HS-27A (cell line): ENCODE measurements at places on chromosomes 7 and 10.
A peak's percentile ranks its signal among the peaks of the same experiment; 100 is the strongest.

DNA sequence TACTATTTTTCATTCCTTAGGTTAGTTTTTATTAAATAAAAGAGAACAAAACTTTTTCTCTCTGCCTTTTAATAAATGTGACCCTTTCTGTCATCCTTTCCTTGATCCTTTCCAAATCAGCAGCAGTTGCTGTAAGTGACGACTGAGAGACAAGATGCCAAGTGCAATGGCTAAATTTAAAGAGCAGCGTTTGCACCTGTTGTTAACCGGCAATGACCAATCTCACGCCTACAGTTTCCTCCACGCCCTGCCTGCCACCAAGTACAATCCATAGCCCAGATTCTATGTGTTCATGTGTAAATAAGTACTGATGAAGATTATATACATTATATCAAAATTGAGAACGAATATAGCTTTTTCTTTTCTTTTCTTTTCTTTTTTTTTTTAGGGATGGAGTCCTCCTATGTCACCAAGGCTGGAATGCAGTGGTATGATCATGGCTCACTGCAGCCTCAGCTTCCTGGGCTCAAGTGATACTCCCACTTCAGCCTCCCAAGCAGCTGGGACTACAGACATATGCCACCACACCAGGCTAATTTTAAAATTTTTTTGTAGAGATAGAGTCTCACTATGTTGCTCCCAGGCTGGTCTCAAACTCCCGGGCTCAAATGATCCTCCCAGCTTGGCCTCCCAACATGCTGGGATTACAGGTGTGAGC, 6.5 kb upstream of the MCU start:
- DNase-seq = no peak

GRCh38 chr10:98208925-98209324, 59.1 kb downstream of the LOXL4 start:
- DNase-seq = no peak

DNA sequence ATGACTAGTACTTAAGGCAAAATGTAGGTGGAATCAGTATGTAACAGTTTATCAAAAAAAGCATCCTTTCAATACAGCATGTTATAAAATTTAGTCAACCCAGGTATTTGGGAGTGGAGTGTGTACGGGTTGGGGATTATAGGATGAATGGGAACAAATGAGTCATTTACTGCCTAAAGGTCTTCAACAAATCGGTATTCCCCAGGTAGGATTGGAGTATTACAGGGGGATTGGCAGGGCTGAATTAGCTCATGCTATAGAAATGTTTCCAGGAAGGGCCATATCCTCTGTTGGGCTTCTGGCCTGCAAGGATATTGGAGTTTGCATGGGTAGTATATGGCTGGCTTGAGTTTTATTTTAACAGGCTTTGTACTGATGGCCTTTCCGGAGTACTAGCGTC, 723.7 kb downstream of the SORCS1 start:
- no peak for DNase-seq

- DNase-seq = peak; percentile 30
Observed at GRCh38 chr7:20596653-20597052, 18.8 kb upstream of the ABCB5 start.

DNA sequence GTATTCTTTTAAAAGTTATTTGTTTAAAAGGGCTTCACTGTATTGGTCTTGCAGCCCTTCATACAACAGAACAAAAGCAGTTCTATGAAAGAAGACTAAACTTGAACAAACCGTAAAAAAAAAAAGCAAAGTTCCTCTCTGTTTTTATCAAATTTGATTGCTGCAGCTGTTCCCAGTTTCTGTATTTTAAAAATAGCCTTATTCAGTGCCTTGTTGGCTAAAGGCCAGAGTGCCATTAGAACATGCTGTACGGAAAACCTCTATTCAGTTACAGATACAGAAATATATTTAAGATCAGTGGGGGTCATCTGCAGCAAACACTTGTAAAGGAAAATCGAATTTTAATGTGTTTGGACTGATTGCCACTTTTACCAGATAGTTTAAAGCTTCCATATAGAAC, 207.8 kb upstream of the ETV1 start:
- no peak for DNase-seq

DNA sequence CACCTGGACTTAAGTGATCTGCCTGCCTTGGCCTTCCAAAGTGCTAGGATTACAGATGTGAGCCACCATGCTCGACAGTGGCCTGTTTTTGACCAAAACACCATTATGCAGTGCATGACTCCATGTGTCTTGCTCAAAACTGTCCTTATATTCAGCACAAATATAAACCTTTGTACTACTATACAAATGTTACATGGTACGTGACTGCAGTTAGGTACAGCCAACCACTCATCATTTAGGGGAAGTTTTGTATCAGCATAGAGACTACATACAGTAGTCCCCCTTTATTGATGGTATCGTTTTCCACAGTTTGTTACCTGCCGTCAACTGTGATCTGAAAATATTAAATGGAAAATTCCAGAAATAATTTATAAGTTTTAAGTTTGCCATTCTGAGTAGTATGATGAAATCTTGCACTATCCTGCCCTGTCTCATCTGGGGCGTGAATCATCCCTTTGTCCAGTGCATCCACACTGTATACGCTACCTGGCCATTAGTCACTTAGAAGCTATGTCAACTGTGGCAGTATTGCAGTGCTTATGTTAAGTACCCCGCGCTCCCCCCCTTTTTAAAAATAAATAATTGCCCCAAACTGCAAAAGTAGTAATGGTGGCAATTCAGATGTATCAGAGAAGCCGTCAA, 23.3 kb upstream of the ZNF282 start:
- DNase-seq = no peak

DNA sequence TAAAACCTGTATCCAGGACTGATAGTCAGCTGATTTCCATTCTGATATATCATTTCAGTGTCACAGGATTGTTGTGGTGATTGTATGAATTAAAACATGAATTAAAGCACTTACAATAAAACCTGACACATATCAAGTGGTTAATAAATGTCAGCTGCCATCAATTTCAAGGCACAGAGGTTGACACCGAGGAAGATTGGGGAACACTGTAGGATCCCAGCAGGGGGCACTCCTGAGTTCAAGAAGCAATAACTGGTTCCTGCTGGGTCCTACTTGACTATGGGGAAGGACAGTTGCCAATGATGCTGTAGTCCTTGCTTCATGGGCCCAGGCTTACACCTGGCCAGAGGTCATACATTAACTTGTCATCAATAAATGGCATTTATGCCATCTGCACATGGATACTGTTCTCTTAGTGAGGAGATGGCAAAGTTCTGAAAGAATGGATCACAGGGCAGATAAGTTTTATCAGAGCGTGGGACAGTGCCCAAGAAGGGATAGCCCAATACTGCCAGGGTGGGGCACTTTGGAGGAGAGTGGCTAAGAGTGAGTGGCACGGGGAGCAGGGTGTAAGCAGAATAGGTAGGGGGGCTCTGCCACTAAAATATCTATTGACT, 24.1 kb downstream of the FZD1 start:
- DNase-seq = no peak

DNA sequence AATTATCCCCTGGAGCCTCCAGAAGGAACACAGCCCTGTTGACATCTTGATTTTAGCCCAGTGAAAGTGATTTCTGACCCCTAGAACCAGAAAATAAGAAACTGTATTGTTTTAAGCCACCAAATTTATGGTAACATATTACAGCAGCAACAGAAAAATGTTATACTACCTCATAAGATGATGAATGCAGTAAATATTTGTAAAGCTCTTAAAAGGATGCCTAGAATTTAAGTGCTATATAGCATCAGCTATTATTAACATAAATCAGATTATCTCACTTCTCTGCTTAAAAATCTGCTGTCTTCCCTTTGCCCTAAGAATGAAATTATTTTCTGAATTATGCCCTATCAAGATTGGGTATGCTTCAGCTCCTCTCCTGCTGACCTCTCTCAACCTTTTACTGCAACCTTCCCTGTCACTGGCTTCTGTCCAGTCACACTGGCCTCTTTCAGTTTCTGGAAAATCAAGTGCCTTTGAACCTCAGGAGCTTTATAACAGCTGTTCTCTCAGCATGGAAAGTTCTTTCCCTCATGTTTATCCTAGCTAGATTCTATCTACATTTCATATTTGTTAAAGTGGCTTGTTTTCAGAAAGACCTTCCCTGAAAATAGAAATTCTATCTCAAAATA, 78.9 kb downstream of the GPR37 start:
- no peak for DNase-seq

DNA sequence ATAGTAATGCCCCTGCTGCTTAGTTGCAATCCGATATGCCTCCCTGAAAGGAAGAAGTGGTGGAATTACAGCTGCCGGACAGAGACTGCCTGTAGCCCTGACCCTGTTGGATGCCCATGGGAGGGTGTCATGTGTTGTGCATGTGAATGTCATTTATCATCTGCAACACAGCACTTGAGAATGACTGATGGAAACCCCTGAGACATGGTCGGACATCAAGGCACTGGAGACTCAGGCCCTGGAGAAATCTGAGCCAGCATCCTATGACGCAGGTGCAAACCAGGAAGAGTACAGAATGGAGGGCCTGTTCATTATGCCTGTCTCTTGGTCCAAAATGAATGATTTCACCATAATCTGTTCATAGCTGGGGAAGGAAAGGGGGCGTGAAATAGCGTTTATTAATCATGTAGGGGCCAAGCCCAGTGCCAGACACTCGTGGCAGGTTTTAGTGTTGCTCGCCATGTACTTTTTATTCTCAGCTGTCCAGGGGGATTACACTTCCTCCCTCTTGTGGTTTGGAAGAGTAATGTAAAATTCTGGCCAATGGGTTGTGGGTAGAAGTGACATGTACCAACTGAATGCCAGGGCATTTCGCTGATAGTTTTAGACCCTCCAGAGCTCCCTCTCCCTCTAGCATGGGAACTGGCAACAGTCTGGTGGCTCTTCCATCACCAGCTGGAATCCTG, 23.0 kb upstream of the LEP start:
- DNase-seq = no peak

DNA sequence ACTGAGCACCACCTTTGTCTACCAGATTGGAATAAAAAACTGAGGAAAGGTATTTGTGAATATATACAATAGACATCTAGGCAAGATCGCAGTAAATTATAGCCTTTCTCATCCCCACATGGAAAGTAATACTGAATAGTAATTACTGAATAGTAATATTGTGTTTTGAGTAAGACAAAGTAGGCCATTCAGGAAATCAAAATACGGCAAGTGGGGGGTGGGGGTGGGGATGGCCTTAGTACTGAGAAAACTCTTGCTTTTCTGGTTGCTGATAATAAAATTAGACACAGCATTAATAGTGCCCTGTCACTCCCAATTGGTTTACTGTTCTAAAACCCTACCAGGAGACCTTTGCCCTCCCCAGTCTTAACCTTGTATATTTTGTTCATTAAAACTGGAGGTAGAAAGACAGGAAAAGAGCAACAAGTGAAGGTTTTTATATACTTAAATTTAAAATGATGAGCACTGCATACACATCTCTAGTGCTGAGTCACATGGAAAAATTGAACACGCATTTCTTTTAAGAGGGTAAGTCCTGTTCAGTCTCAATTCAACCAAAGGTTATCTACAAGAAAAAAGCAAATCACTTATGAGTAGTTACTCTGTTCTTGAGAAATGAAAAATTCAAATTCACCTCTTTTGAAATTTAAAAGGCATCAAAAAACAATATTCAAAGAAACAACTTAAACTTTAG, 65.6 kb downstream of the IGF2BP3 start:
- no peak for DNase-seq

DNA sequence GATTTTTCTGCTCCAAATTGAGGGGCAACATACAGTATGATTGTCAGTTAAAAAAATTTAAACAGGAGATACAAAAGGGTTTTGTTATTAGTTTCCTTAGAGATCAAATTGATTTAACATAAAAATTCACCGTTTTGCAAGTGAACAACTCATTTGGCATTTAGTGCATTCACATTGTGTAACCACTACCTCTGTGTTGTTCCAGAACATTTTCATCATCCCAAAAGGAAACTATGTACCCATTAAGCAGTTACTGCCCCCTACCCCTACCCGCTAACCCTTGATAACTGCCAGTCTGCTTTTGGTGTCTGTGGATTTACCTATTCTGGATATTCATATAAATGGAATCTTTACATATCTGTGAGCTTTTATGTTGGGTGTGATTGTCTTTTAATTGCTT, 3.1 kb downstream of the ZRANB1 start:
- no peak for DNase-seq

DNA sequence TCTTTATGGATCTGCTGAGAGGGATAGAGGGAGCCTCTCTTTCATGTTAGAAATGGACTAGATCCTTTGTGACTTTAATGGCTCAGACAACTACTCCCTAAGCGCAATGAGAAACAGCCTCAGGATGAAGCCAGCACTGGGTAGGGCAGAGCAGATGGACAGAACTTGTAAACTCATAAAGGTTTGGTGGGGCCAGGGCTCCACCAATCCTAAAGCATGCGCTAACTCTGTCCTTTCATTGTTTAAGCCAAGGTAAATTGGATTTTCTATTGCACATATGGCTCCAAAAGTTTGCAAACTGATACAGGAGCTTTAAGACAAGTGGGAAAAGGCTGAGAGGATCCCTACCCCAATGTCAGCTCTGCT, 178.1 kb upstream of the MEOX2 start:
- no peak for DNase-seq

DNA sequence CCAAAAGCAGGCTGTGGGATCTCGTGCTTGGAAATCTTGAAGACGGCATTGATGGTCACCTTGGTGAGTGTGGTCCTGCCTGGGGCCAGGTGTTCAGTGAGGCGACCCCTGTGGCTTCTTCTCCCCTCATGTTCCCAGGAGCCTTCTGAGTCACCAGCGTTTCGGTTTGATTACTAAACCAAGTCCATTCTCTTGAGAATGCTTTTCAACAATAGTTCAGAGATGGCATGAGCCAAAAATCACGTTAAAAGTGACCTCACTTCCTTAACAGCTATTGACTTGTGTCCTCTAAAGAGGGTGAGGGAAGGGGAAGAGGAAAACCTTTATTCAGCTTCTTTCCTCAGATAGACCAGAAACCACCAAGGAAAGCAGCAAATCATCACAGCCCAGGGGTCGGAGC, 315.2 kb downstream of the GATA3 start:
- DNase-seq = no peak

DNA sequence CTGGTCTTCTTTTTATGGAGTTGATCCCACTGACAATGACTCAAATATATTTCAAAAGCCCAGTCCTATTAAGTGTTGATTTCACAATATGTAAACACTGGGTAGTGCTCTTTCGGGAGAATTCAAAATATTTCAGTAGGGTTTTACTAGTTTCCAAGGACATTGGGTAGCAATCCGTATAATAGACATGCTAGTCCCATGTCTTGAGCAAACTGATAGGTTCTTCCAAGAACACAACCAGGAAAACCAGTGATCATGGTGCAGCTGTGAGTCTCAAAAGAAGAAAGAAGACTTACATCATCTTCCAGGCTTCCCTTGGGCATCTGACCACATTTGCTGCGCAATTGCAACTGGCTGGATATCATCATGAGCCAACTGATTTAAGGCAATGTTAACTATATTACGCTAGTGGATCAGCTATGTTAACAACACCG, 59.3 kb upstream of the APBB1IP start:
- DNase-seq = no peak

- no peak for DNase-seq
Observed at GRCh38 chr7:81664304-81664703, 105.5 kb downstream of the HGF start.

- DNase-seq = no peak
Observed at GRCh38 chr7:123096976-123097375, 101.5 kb upstream of the TAS2R16 start.
